ENCODE measurements at places on chromosomes 12 and 14.

DNA sequence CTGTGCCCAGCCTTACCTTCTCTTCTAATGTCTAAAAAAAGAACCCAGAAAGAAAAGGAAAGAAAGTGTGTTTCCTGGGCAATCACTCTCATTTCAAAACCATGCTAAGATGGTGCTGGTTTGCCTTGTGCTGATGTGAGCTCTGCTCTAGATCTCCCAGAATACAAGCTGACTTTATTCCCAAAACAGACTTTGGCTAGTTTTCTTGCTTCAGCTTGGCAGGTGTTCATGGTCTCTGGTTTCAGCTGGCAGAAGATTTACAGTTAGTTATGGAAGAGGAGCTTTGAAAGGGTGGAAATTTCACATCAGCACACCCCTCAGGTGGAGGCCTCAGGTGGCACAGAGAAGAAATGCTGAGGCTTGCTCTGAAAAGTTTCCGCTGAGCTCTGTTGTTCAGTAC lies 34.4 kb downstream of the PPP1R36 start:
- DNase-seq: no peak

- no peak for DNase-seq
These were observed 116.5 kb downstream of the DYRK2 start for GRCh38 chr12:67764946-67765619.

DNA sequence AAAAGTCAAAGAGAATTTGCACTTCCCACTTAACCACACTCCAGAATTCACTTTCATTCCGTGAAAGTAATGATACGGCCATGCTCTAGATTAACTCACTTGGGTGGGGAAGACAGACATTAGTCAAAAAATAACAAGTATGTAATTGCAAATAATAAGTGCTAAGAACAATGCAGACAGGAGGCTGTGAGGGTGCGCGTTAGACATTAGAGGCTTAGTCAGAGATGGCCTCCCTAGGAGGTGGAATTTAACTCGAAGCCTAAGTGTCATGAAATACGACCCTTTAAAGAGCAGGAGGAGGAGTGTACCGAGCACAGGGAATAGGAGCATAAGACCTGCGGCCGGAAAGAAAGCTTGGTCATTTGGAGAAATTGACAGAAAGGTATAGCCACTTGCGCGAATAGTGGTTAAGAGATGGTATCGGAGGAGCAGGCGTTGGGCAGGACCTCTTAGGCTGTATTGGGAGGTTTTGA lies 628 bp downstream of the SNRPF start:
- DNase-seq: no peak

DNA sequence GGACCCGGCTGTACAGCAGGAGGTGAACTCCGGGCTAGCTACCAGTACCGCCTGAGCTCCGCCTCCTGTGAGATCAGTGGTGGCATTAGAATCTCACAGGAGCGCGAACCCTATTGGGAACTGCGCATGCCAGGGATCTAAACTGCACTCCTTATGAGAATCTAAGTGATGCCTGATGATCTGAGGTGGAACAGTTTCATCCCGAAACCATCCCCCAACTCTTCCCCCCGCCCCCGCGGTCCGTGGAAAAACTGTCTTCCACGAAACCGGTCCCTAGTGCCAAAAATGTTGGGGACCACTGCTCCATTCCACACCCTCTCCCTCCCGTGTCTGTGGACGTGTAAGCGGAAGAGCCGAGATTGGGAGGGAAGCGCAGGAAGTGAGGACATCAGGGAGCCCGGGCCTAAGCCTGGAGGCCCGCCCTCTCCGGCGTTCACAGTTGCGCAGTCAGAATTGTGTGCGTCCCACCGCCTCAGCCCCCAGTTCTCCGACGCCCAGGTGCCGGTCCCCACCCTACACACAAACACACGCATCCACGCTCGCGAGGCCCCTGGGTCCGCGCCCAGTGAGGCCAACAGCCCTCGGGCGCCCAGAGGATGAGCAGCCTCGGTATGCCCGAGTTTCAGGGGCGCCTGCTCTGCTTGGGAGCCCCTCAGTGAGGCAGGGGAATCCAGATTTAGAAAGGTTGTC lies 1.8 kb upstream of the RNASE4 start:
- peak; percentile 76 for DNase-seq

DNA sequence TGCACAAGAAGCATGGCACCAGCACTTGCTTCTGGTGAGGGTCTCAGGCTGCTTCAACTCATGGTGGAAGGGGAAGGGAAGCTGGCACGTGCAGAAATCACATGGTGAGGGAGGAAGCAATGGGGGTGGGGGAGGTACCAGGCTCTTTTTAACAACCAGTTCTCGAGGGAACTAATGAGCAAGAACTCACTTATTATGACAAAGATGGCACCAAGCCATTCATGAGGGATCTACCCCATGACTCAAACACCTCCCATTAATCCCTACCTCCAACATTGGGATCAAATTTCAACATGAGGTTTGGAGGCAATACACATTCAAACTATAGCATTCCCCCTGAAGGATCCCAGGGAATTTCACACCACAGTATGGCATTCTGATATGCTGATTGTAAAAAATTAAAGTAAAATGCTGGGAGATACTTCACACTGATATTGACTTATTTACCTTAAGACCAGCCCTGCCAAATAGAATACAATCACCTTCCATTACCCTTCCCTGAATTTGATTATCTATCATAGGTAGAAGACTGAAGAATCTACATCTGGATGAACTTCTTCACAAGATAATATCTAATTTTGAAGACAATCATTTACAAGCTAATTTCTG lies 201.7 kb upstream of the PLXNC1 start:
- no peak for DNase-seq

- DNase-seq: no peak
These were observed 6.7 kb downstream of the SDS start for GRCh38 chr12:113396828-113397496.

- no peak for DNase-seq
These were observed 236.4 kb upstream of the CRY1 start for GRCh38 chr12:107329569-107330324.

- no peak for DNase-seq
These were observed 7.0 kb downstream of the ZNF839 start for GRCh38 chr14:102326583-102326982.

- DNase-seq: no peak
These were observed 331.5 kb downstream of the LRIG3 start for GRCh38 chr12:58588770-58589169.

DNA sequence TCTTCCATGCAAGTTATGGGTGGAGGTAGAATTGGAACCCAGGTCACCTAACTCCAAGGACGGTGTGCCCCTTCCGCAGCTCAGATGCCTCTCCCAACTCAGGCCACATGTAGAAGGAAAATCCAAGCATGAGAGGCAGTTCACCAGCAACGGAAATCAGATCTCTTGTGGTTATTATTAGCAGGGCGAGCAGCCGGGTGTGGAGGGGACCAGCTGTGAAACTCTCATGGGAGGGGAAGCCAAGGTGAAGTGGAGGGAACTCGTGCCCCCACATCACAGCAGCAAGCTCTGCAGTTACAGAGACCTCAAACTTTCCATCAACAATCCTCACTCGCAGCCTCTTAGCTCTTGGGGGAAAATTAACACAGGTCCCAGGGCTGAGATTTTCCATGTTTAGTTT lies 79.7 kb downstream of the KSR2 start:
- DNase-seq: no peak

DNA sequence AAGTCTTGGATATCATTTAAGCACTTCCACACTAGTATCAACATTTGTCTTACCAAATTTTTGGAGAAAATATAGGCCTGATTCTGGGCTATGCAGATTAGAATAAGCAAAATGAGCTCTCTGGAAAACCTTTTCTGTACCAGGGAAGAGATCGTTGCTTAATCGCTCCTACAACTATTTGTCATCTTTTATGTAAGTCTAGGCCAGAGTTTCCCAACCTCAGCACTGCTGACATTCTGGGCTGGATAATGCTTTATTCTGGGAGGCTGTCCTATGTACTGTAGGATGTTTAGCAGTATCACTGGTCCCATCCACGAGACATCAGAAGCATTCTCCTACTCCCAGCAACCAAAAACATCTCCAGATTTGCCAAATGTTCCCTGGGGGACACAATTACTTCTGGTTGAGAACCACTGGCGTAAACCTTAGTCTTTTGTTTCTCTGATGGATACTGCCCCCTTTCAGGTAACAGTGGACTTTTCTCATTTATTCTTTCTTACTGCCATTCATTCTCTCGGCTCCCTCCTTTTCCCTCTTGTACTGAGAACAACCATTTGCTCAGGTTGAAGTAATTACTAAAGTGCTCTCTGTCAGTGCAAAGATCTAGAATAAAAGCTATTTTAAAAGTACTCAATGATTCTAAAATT lies 316.9 kb upstream of the E2F7 start:
- DNase-seq: no peak

GRCh38 chr12:77608271-77608824 lies 222.3 kb upstream of the NAV3 start:
- DNase-seq: no peak

DNA sequence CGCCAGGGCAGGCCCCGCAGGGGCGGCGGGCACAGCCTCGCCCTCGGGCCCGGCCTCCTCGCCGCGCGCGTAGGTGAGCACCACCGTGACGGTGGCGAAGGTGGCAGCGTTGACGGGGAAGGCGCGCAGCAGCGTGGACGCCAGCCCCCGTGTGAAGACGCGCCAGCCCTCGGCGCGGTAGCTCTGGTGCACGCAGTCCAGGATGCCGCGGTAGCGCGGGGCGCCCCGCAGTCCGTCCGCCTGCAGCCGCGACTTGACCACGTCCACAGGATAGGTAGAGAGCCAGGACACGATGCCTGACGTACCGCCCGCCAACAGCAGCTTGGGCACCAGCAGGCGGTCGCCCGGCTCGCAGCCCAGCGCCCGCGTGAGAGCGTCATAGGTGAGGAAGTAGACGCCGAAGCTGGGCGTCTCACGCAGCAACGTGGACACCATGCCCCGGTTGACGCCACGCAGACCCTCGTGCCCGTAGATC lies 13.9 kb downstream of the SLC25A29 start:
- DNase-seq: peak; percentile 6

DNA sequence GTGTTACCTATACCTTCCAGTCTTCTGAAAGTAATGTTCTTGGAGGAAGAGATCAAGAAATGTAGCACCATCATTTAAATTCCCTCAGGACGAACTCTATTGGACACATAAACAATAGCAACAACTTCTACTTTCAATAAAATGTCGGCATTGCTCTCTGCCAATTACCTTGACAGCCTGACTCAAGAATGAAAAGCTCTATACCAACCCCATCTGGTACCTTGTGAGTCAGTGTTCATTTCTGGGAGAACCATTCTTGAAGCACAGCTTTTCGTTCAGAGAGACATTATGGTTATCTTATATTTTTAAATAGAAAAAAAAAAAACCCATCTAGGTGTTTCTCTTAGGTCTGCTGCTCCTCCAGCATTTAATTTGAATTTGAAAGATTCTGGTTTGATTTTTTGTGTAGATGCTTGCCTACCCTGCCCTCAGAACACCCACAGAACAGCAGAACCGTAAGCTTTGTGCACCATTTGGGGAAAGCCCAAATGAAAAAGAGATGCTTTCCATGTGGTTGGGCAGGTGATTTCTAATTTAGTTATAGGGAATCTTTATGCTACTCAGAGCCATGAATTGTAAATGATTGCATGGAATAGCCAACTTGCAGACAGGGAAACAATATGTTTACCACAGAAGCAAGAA lies 156.0 kb downstream of the SAMD4A start:
- DNase-seq: no peak

- DNase-seq: no peak
These were observed 74.7 kb downstream of the GPR65 start for GRCh38 chr14:88079624-88080023.

- DNase-seq: no peak
These were observed 70.6 kb downstream of the B4GALNT3 start for GRCh38 chr12:530308-530707.

DNA sequence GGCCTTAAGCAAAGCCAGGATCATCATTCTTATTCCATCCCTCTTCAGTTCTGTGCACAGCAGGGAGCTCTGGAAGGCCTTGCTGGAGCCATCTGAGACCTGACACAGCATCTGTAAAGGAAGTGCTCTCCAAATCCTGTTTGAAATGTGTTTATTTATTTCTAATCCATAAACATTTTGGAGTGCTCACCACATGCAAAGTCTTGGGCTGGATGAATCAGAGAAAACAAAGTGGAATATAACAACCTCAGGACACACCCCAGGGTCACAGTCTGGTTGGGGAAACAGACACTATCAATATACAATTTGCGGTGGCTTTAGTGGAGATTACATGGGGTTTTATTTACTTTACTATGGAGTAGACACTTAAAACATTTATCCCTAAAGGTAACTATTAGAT lies 54.3 kb downstream of the BMP4 start:
- DNase-seq: no peak

GRCh38 chr12:46754550-46754949 lies 71.2 kb downstream of the SLC38A4 start:
- DNase-seq: no peak

- no peak for DNase-seq
These were observed 465.3 kb downstream of the RAD51B start for GRCh38 chr14:68284834-68285233.

DNA sequence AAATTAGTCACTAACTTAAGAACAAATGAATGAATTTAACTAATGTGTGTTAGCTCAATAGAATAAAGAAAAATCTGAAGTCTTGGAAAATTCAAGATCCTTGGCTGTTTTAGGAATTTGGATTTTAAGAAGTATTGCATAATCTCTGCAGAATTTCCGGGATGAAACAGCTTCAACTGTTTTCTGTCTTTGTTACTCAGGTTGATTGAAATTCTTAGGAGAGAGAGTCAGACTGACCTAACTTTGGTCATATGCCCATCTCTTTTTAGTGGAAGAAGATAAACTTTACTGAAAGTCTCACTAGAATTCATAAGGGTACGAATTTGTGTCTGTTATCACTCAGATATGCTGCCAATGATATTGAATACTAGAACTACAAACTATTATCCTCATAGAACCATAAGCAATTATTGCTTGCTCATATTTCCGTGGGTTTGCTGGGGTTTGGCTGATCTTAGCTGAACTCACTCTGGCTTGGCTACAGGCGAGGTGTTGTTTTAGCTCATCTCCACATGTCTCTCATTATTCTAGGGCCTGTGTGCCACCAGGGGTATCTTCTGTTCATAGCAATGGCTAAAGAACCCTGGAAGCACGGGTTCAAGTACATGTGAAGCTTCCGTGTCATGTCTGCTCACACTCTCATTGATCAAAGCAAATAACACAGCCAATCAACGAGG lies 257.4 kb upstream of the NOVA1 start:
- DNase-seq: no peak

DNA sequence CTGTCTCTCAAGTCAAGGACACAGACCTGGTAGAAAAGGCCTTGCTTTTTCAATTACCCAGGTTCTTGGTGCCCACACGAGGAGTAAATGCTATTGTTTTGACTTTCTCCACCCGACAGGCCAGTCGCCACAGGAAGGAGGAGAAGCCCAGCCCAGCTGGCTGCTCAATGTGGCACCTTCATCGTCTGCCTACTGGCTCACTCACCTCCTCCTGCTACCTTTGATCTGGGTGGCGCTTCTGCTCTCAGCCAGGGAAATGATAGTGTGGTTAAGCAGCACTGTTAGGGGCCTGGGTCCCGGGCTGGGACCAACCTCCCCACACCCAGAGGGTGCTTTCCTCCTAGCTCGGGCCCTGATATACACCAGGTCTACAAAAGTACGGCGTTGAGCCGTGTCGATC lies 75.0 kb upstream of the FZD10 start:
- DNase-seq: peak; percentile 22

DNA sequence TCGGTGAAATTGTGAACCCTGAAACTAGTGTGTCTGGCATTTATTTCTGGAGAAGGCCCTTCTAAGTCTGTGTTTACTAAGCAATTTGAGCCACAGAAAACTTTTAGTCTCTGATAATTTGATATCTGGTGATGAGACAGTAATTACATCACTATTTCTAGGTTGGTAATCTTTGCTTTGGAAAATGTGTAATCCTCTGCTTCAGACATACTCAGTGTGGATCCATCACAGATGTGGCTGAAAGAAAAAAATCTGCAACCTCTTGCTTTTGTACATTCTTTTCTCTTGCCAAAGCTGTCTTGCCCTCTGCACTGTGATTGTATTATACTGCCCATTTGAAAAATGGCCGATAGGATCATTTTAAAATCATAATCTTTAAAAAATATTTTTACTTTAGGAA lies 78.1 kb downstream of the PELI2 start:
- no peak for DNase-seq
